ENCODE measurements at places on chromosomes 13 and 19.

GRCh38 chr13:105579821-105580710 lies 955.4 kb downstream of the EFNB2 start:
- DNase-seq: no peak

GRCh38 chr13:114161028-114161556 lies 18.0 kb upstream of the CFAP97D2 start:
- DNase-seq: no peak

DNA sequence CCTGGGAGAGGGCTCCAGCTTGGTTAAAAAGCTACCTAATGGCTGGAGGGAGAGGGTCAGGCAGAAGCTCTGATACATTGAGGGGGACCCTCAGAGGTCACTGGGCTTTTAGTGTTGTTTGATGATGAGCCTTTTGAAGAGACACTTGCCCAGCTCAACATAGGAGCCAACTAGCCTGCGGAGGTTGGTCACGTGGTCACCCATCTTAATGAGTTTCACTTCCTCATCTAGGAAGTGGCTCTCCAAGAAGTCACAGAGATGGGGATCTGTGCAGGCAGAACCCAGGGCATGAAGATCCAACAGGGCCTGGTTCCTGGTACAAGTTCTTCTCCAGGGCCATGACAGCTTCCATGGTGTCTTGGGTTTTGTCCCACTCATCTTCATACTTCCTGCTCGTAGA lies 33.4 kb downstream of the IPO5 start:
- no peak for DNase-seq

DNA sequence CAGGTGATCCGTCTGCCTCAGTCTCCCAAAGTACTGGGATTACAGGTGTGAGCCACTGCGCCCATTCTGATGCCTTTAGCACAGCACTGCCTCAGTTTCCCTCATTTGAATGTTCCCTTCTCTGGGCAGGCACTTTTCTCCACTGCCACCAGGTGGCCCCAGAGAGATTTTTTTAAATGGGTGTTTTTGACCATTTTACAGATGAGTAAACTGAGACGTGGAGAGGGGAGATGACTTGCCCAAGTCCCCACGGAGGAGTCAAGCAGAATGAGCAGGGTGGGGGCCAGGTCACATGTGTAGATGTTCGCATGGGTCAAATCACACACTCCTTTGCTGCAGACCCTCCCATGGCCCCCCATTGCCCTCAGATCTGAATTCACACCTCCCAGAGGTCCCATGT lies 3.2 kb upstream of the PDE4C start:
- no peak for DNase-seq

- DNase-seq: no peak
These were observed 117.7 kb upstream of the GJB6 start for GRCh38 chr13:20349564-20350381.

DNA sequence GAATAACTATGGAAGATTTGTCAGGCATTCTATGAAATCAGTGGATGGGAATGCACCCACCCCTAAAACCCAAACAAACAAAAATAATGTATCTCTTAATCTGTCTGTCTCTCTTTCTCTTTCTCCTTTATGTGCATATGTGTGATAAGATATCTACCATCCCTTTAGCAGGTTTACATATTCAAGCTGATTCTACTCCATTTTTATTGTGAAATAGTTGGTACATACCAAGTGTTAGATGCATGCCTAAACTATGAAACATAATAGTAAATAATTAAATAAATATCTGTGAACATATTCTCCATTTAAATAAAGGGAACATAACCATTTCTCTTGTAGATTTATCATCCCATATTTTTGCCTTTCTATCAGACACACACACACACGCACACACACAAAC lies 121.8 kb upstream of the PCDH9 start:
- DNase-seq: no peak

GRCh38 chr13:112738606-112739005 lies 48.8 kb downstream of the ATP11A start:
- no peak for DNase-seq

DNA sequence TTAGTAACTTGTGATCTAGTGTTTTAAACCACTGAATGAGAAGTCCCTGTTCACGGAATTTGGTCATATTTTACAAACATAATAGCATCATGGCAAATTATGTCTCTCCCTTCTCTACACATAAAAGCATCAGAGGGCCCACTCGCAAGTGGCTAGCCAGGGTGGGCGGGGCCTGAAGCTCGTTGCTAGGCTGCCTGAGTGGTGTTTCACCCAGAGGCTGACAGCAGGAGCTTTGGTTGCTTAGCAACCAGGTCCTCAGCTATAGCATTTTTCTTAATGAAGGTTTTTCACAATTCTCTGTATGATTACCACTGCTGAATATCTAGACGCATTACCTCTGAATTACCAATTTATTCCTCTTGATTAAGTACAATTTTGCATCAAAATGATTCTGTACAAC lies 126.5 kb downstream of the NALCN start:
- no peak for DNase-seq

DNA sequence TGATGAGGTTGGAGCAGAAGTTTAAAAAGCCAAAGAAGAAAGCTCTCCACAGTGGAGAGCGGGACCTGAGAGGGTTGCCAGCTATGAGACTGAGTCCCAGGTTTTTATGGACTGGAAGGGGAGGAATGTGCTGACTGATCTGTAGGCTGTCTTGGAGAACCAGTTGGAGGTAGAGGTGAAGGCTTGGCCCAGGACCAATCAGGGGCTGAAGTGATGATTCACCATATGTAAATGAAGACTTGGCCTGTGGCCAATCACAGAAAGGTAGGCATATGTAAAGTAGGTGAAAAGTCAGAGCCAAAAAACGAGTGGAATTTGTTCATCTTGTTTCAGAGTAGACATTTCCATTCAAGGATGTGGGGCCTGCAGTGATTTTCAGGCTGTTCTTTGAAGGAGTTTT lies 17.5 kb upstream of the KBTBD6 start:
- no peak for DNase-seq

DNA sequence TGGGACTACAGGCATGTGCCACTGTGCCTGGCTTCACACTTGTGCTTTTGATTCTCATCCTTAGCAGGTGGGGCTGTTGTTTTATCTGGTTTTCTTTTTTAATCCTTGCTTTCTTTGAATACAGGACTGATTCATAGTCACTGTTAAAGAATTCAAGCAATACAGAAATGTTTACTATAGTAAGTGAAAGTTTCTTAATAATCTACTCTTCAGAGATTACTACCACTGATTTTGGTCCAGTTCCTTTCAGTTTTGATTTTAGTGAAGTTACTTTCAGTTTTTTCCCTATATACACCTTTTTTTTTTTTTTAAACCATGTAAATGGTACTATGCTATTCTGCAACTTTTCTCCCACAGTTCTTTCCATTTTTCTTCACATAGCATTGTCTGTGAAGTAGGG lies 53.6 kb downstream of the GATAD2A start:
- no peak for DNase-seq
